ENCODE measurements at places on chromosomes 16 and 17.

GRCh38 chr16:20850981-20851380 is 44.7 kb downstream of the REXO5 start:
- no peak for DNase-seq

DNA sequence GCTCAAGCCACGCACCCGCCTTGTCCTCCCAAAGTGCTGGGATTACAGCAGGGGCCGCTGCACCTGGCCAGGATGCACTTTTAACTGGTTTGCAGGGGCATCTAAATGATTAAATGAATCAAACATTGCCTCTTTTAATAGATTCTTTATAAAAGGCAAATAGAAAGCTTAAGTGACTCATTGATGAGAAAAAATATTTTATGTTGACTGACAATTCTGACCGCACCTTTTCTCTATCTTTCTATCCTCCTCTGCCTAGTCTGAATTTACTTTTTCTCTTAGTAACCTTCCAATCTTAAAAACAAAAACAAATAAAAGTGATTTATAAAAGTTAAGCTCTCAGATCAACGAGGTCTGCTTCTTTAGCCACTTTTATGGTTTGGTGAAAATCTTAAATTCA is 35.3 kb downstream of the SLC39A11 start:
- DNase-seq, result no peak

- DNase-seq, result no peak
Measured at GRCh38 chr16:52538511-52538910, 8.4 kb downstream of the TOX3 start.

- no peak for DNase-seq
Measured at GRCh38 chr17:19243838-19244237, 6.7 kb downstream of the EPN2 start.

DNA sequence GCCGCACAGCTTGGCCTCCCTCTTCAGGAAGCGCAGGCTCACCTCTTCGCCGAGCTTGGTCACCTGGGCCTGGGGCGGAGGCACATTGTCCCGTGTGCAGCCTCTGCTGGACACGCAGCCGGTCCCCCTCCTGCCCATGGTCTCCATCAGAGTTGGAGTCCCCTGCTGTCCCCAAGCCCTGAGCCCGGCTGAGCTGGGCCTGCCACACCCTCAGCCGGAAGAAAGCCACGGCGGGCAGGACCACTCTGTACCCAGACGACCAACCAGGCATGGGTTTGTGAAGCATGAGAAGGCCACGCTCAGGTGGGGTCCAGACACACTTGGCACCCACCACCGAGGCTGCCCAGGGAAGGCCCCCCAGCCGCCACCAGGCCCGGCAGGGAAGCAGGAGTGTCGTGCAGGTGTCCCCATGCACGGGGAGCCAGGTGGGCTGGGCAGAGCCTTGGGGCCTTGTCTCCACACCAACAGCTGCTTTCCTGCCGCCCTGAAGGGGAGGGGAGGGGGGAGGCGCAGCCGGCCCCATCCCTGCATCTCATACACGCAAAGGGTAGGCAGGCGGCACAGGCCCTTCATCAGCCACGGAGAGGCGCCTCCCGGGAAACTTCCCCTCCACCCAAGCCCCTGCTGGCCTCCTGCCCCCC is 5.2 kb downstream of the CCDC154 start:
- no peak for DNase-seq

GRCh38 chr16:58465817-58466216 is 34.1 kb upstream of the NDRG4 start:
- DNase-seq, result no peak

DNA sequence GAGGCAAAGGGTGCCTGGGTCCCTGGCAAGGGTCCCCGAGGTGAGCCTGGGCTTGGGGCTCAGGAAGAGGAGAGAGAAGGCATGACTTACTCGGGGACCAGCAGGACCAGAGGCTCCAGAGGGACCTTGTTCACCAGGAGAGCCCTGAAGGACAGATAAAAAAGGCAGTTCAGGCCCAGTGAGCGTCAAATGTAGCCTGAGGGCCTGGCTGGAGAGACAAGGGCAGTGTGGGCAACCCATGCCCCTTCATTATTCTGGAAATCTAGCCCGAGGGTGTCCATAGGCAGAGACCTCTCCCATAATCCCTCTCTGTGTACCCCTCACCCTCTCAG is 14.1 kb downstream of the COL1A1 start:
- DNase-seq, result no peak

DNA sequence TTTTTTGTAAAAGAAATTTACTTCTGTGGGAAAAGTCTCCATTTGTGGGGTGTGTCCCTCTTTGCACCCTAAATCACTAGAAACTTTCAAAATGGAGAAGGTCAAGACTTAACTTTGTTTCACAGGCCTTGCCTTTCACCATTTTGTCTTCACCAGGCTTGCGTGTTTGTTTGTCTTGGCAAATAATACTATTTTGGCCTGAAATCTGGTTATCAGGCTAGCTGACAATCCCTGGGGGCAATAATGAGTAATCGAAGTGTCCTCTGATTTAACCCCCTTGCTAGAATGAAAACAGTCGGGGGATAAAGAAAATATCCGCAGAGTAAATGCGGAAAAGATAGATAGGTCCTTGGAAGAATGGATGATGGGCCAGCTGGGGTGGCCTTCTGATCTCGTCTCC is 34.5 kb downstream of the SLC39A11 start:
- no peak for DNase-seq

DNA sequence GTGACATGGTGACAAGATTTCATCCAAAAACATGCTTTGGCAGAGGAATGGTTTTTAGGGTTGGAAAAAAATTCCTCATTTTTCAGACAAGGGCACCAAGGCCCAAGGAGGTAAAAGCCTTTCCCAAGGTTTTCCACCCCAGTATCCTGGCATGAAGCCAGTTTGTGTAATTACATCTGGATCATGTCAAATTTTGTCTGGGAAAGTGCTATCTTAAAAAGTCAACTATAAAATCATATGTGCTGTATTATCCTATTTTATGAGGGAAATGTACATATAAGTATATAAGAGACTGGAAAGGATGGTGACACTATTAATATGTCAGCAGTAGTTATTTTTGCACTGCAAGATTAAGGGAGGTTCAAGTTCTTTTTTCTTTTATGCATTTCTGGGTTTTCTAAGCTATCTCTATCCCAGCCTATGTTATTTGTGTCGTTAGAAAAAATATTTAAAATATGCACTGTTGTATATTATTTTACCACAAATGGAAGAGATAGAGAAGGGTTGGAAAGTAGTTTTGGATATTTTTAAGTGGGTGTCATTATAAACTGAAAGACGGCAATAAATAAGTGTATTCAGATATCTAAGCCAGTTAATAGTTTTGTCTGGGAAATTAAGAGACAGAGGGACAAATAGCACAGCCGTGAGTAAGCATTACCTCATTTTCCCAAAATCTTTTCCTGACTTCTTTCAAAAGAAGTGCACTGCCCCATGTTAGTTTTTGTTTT is 13.5 kb upstream of the FBXO47 start:
- DNase-seq, result no peak

DNA sequence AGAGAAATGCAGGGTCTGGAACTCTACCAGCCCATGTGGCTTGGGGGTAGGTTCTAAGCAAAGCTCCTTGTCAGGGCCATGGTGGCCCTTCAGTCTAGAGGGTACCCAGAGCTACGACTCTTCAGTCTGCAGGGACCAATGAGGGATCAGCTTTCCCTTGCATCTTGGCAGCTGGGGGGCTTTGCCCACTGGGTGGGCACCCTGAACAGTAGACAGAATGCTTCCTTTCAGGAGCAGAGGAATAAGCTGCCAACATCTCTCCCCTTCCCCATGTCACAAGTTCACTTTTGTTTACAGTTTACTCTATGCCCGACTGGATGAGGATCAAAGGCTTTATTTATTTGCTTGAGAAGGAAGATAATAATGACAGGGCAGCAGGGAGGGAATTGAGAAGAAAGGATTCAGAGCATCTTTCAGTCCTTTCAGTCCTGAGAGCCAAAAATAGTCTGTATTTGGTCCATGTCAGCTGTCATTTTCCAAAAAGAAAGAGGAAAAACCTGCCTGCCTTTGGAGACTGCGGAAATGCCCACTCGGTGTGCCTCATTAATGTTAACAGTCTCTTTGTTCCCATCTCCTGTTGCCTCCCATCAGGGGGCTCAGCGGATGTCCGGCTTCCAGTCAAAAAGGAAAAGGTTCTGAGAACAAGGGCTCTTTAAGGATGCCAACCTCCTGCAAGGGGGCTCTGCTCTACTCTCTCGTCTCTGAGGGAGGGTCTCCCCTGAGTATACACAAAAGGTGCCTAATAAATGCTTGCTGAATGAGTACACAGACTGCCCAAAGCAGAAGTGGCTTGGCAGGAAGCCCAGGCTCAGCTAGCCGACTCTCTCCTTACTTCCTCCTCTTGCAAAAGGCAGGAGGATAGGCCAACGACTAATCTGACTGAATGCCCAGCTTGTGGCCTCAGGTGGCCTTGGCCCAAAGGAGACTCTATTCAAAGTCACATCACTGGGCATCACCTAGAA is 17.1 kb downstream of the TRAF4 start:
- DNase-seq, result no peak

DNA sequence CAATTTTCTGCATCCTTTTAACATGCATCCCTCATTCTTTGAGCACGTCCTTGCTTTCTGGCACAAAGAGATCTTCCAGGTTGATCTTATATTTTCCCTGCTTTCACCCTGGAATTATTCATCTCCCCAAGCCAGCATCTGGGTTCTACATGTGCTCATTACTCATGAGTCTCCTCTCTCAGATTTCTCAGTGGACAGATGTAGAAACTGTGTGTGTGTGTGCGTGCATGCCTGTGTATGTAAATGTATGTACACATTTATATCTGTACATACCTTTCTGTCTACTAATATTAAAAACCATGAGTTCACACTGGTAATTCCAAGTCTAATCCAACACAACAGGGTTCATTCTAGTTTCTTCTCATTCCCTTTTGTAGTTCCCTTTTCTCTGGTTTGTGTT is 41.9 kb upstream of the NSRP1 start:
- no peak for DNase-seq

DNA sequence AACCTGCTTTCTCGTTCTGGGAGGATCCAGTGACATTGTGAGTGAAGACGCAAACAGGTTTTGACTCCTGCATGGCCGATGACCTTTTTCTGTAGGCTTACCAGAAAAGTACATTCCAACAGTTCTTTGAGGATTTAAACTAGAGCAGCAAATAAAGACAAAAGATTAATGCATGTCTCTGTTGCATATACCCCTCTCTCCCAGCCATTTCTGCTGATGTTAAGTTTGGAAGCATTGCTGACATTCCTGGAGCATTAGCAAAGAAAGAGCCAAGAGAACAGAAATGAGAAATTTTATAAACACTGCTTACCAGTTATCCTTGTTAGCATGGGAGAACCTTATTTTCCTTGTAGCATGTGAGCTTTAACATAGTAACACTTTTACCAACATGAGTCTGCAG is 49.3 kb downstream of the SIAH1 start:
- DNase-seq, result no peak

- DNase-seq, result no peak
Measured at GRCh38 chr16:19105891-19106624, 7.7 kb upstream of the ITPRIPL2 start.

- DNase-seq, result peak; percentile 82
Measured at GRCh38 chr16:50696575-50697420, 3.4 kb downstream of the NOD2 start.

GRCh38 chr17:79838522-79839274 is 542 bp downstream of the CBX4 start:
- DNase-seq, result peak; percentile 39

DNA sequence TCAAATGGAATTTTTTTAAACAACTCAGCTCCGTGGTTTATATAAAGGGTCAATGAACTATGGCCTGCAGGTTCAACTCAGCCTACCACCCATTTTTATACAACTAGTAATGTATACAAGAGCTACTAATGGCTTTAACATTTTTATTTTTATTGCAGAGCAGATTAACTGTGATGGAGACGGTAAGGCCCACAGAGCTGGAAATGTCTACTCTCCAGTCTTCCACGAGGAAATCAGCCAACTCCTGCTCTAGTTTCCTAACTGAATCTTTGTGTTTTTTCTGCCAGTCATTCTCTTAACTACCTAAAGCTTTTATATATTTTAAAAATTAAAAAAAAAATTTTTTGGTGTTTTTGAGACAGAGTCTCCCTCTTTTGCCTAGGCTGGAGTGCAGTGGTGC is 385.1 kb upstream of the MAF start:
- DNase-seq, result no peak

DNA sequence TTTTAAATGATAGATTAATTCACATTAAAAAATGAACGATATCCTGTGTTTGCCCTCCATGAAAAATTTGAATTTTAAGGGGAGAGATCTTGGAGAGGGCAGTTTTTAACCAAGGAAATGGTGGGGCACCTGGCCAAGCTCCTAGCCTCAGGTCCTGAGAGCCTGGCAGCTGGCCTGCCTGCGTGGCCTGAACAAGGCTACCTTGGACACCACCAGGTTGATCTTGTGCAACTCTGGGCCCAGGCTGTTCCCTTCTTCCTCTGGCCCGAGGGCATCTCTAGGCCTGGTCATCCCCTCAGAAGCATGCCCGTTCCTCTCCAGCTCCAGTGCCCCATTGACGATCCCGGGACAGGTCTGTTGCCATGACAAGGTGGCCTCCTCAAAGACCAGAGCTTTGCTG is 33.4 kb upstream of the LONP2 start:
- no peak for DNase-seq

GRCh38 chr17:15250135-15250860 is 14.8 kb downstream of the PMP22 start:
- DNase-seq, result no peak

Measured in hematopoietic multipotent progenitor cell treated with erythropoietin and hydrocortisone succinate and interleukin-3 and kit ligand, for 15 days (in vitro differentiated cells).